Skin of body (tissue), 3 donors: ENCODE measurements at places on chromosomes 3 and 15. TPM values are rescaled to one million over a fixed set of nuclear protein-coding genes. Genes with fewer than 3 reads are reported as not detected.

Gene CCR9
- total RNA-seq, result not detected

Gene CMSS1
- total RNA-seq, result 12.9 TPM

Gene CDHR4
- total RNA-seq, result not detected

Gene WNT5A
- total RNA-seq, result 28.8 TPM

Gene P3H2
- total RNA-seq, result 37.7 TPM
